ENCODE measurements at places on chromosomes 16 and 17.

GRCh38 chr17:3798273-3799180 is 2.5 kb downstream of the ITGAE start:
- no peak for DNase-seq

GRCh38 chr16:4212934-4213296 is 29.0 kb downstream of the SRL start:
- DNase-seq: no peak

GRCh38 chr17:77733576-77734296 is 224.8 kb upstream of the TNRC6C start:
- no peak for DNase-seq

GRCh38 chr16:53913099-53913870 is 209.3 kb downstream of the FTO start:
- no peak for DNase-seq

- DNase-seq: no peak
Observed at GRCh38 chr17:17537311-17538099, 41.3 kb upstream of the RASD1 start.

DNA sequence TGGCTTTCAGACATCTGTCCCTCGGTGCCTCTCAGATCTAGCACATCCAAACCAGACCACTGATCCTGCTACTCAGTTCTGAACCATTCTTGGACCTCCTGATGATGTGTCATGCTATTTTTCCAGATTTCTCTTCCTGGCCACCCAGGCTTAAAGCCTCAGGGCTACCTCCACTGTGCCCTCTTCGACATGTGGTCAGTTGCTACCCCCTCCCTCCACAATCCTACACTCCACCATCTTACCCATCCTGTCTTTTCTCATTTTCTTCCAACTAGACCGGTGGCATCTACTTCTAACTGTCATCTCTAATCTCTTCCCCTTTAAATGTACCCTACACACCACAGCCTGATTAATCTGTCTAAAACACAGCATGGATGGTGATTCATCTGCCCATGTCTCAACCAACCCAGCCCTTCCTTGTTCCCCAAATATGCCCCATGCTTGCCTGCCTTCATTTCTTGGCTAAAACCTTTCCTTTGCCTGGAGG is 478.6 kb downstream of the SLC39A11 start:
- no peak for DNase-seq

- DNase-seq: no peak
Observed at GRCh38 chr17:74808714-74809430, 32.7 kb upstream of the NAT9 start.

- DNase-seq: no peak
Observed at GRCh38 chr16:46709469-46710005, 20.1 kb downstream of the ORC6 start.

GRCh38 chr16:19008245-19009169 is 24.8 kb downstream of the TMC7 start:
- DNase-seq: no peak

- no peak for DNase-seq
Observed at GRCh38 chr17:75073618-75074047, 14.1 kb upstream of the SLC16A5 start.

- DNase-seq: no peak
Observed at GRCh38 chr17:47728214-47728877, 4.7 kb upstream of the TBX21 start.

- no peak for DNase-seq
Observed at GRCh38 chr17:32926183-32926582, 1.8 kb upstream of the TMEM98 start.

GRCh38 chr17:1035546-1036170 is 38.7 kb downstream of the TIMM22 start:
- no peak for DNase-seq

DNA sequence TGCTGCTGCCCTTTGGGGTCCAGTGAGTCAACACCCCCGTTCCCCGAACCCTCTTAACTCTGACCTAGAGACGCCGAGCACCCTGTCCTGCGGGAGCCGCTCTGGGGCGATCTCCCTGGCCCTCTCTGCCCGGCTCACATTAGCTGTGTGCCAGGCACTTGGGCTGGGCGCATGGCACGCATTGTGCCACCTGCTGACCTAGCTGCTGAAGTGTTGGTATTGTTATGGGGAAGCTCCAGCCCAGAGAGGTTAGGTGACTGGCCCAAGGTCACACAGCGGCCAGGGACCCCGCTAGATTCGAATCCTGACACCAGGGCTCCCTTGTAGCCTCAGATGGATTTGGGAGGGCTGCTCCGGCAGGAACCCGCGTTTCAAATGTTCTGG is 1.1 kb downstream of the HSD17B1 start:
- no peak for DNase-seq
